ENCODE measurements at places on chromosomes 6 and 20.

- DNase-seq = no peak
Measured at GRCh38 chr20:8242066-8242465, 110.0 kb downstream of the PLCB1 start.

GRCh38 chr6:156809034-156809433 is 31.9 kb downstream of the ARID1B start:
- no peak for DNase-seq

DNA sequence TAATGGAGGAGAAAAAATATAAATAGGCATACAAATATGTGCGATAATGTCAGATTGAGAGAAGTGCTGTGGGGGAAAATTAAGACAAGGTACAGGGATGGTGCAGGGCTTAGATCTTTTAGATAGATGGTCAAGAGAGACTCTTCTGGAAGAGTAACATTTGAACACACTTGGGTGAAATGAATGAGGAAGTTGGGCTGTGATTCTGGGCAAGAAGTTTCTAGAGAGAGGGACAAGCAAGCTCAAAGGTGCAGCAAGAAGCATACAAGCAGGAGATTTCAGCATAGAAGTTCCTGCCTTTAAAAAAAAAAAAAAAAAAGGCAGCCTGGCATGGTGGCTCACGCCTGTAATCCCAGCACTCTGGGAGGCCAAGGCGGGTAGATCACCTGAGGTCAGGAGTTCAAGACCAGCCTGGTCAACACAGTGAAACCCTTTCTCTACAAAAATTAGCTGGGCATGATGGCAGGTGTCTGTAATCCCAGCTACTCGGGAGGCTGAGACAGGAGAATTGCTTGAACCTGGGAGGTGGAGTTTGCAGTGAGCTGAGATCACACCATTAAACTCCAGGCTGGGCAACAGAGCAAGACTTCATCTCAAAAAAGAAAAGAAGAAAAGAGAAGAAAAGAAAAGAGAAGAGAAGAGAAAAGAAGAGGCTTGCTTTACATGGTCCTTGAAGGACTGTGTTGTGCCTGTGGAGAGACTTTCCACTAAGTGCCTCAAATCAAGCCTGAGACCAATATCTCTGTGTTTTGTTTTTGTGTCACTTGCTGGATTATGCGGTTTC is 9.7 kb upstream of the CD83 start:
- DNase-seq = no peak

GRCh38 chr6:43215066-43215465 is 14.2 kb downstream of the DNPH1 start:
- no peak for DNase-seq

DNA sequence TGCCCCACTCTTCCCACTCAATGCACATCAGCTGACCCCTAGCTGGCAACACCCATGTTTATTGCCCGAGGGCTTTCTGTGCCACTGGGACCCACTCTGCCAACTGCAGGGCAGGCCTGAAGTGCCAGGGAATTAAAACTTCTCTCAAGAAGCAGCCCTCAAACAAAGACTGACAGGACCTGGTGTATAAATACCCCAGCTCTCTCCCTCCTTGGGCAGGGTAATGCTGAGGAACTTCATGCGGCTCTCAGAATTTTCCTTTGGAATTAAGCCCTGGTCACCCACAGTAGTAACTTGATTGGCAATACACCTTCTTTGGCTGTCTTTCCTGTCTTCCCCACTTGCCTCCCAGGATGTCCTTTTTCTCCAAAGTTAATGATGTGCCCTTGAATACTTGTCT is 5.3 kb upstream of the GDAP1L1 start:
- DNase-seq = no peak

DNA sequence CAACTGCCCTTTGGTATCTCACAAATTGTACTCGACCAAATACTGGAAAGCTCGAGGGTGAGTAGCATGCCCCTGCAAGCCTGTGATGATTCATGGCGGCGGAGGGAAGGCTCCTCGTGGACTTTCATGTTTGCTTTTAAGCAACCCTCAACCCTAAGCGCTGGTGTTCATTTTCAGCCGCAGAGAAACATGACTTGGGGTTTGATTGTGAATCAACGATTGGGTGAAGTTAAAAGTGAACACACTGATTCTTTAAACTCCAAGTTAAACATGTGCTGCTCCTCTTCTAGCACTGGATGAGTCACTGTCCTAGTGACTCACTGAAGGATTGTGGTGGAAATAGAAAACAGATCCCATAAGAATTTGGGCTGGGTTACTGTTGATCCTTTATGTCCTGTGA is 8.3 kb downstream of the CD109 start:
- DNase-seq = no peak

DNA sequence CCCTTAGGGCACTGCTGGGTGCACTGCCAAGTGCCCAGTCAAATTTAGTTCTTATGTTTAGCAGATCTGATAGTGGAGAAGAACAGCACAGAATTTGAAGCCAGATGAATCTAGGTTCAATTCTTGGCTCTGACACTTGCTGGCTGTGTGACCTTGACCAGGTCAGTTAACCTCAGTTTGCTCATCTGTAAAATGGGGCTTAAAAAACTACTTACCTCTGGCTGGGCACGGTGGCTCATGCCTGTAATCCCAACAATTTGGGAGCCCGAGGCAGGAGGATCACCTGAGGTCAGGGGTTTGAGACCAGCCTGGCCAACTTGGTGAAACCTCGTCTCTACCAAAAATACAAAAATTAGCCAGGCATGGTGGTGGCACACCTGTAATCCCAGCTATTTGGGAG is 49.9 kb upstream of the MLN start:
- DNase-seq = no peak

- DNase-seq = no peak
Measured at GRCh38 chr6:162733489-162733888, 5.7 kb downstream of the PACRG start.

DNA sequence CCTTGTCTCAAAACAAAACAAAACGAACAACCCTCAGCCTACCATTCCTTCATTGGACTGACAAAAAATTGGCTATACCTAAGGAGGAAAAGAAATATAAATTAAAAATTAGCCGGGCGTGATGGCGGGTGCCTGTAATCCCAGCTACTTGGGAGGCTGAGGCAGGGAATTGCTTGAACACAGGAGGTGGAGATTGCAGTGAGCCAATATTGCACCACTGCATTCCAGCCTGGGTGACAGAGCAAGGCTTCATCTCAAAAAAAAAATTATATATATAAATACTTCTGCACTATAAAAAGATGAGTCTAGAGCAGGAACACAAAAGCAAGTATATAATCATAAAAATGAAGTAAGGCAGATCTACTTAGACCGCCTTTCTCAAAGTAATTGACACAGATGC is 109.8 kb downstream of the CRYBG1 start:
- no peak for DNase-seq

- DNase-seq = no peak
Measured at GRCh38 chr6:44004136-44004535, 123.1 kb downstream of the MRPL14 start.

- no peak for DNase-seq
Measured at GRCh38 chr6:143772116-143773086, 70.7 kb upstream of the LTV1 start.

- no peak for DNase-seq
Measured at GRCh38 chr6:73234733-73235132, 9.4 kb upstream of the KHDC1L start.

DNA sequence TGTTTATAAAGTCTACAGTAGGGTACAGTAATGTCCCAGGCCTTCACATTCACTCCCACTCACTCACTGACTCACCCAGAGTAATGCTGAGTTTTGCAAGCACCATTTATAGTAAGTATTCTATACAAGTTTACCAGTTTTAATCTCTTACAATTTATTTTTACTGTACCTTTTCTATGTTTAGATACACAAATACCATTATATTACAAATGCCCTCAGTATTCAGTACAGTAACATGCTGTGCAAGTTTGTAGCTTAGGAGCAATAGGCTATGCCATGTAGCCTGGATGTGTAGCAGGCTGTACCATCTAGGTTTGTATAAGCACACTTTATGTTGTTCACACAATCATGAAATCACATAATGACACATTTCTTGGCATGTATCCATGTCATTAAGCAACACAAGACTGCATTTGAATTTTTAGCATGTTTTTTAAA is 673.6 kb downstream of the CD109 start:
- DNase-seq = no peak

GRCh38 chr6:122710908-122711635 is 68.4 kb upstream of the FABP7 start:
- no peak for DNase-seq

DNA sequence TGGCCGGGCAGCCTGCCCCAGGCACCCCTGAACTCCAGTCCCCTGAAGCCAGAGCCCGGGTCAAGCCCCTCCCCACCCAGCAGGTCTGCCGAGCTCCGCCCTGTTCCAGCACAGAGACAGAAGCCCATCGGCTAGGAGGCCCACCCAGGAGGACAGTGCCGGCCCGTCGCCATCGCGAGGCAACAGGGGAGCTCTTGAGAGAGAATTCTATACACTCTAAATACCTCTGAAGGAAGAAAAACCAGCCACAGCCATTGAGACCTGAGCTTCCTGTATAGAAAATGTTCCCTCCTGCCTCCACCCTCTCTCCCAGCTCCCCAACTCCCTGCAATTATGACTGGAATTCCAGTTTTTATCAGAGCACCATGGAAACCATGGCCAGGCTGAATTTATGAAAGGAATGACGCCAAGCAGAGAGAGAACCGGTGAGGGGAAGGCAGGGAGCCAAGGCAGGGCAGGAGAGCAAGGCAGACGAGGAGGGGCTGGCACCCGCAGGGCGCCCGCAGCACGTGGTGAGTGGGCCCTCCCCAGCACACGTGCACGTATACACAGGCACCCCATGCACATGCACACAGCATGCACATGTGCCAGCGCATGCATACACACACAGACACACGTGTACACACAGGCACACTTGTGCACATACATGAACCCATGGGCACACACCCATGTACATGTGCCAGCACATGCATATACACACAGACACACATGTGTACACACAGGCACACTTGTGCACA is 27.6 kb upstream of the MRGBP start:
- peak; percentile 59 for DNase-seq

DNA sequence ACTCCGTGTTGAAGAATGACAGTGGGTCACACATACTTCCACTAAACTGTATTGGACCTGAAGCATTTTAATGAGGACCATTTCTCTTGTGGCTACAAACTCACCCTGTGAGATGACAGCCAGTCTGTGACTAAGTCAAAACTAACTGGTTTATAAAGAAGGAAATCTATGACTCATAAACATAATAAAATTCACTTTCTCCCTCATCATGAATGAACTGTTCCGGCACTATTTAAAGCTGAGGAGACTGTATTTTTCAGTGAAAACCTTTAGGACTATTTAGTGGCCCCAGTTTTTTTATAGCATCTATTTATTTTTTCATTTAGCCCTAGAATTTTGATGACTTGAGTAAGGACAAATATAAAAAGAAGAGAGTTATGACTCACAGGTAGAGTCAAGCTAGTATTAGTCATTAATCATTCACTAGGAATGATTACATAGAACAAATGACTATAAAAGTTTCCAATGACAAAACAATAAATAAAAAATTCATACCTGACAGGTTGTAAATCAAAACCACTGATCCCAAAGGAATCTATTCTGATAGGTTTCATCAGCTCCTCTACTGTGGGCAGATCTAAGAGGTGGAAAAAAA is 34.2 kb downstream of the CEP162 start:
- no peak for DNase-seq

DNA sequence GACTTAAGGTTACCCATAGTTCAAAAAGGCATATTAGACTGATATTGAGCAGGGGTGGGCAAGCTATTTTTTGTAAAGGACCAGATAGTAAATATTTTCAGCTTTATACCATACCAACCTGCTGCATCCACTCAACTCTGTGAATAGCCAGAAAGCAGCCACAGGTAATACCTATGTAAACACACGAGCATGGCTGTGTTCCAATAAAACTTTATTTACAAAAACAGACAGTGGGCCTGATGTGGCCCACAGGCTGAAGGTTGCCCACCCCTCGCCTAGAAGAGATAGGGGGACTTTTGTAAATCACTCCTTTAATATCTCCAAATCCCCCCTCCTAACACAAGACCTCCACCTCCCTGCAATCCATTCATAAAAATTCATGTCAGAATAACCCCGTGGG is 64.4 kb downstream of the PSMG4 start:
- no peak for DNase-seq

DNA sequence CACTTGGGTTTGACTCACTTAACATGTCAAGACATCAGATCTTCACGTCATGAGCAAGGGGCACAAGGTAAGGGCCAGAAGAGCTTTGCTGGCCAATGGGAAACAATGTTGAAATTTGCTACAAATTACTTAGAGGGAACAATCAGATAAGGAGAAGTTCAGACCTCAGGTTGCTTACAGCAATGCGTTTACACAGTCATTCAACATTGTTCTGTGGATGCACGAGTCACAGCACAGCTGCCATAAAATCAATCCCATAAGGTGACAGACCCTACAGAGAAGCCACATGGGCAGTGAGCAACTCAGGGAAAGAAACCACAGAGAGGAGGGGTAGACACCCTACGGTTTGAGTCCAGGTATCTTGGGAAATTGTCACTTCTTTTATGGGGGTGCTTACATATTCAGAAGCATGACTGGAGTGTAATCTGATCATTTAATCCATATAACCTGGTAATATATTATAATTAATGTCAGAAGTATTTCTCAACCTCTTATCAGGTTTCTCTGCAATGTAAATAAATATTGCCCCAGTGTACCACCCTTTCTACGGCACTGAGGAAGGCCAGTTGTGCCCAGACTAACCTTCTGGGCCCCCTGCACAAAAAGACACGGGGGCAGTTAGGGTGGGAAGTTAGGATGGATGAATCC is 2.3 kb upstream of the SLC22A2 start:
- DNase-seq = no peak

GRCh38 chr6:112228480-112229332 is 25.7 kb downstream of the LAMA4 start:
- DNase-seq = no peak

GRCh38 chr20:62624719-62625453 is 17.4 kb upstream of the SLCO4A1 start:
- DNase-seq = no peak

- no peak for DNase-seq
Measured at GRCh38 chr6:146364816-146365594, 178.6 kb upstream of the RAB32 start.

DNA sequence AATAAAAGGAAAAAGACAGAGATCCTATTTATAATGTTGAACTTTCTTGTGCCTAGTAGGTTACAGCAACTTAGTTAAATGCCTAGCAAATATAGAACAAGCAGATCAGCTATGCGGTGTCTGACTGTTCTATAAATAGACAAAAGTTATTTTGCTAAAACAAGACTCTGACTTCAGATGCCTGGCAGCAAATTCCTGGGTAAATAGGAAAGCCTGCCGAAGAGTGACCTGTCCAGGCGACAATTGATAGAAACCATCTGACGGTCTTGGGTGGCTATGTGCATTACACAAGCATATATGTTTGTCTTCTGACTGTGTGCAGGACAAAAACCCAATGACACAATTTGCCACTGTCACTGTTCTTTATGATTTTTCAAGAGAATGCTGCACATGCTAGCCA is 38.0 kb upstream of the PDE10A start:
- DNase-seq = no peak

GRCh38 chr20:62117362-62117646 is 5.0 kb upstream of the LSM14B start:
- DNase-seq = peak; percentile 69

- DNase-seq = peak; percentile 40
Measured at GRCh38 chr6:10424040-10424439, 9.2 kb upstream of the TFAP2A start.

Data from NCI-H1105 treated with DMSO at 0.1 percent for 48 hours (cell line).